Activated CD8-positive, alpha-beta memory T cell treated with anti-CD3 and anti-CD28 coated beads for 24 hours (primary cell): ENCODE measurements at places on chromosomes 3 and 15.

DNA sequence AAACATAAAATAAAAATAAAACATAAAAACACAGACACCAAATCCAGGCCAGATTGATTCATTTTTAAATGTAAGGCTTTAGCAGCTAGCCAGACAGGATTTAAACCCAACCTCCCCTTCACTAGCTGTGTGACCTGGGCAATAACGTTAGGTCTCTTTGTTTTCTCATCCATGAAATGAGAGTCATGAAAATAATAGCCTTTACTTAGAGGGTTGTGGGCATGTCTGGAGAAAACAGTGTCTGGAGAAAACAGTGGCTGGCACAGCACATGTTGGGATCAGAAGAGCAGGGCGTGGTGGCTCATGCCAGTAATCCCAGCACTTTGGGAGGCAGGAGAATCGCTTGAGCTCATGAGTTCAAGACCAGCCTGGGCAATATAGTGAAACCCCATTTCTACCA is 1.9 kb upstream of the DPPA4 start:
- no peak for DNase-seq

GRCh38 chr3:132569580-132569979 is 27.5 kb upstream of the ACKR4 start:
- no peak for DNase-seq

GRCh38 chr15:29675791-29676301 is 146.4 kb downstream of the TJP1 start:
- DNase-seq = no peak

- peak; percentile 47 for DNase-seq
These were observed 2.7 kb downstream of the PAK6 start for GRCh38 chr15:40241269-40242212.

GRCh38 chr15:93340406-93340805 is 251.4 kb upstream of the RGMA start:
- DNase-seq = no peak

DNA sequence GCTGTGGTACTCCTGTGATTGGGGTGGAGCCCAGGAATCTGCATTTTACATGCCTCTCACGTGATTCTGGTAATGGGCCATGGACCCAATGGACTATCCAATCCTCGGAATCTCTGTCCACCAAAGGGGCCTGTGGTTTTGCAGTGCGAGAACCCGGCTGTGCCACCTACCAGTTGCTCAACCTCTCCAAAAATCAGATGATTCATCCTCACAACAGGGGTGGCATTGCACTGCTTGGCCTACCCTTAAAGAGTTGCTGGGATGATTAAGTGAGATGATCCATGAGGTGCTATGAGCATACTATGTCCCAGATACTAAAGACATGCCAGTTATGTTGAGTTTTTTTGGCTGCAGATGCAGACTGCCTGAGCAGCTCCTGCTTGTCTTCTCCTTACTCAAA is 5.1 kb downstream of the ANP32A start:
- no peak for DNase-seq

DNA sequence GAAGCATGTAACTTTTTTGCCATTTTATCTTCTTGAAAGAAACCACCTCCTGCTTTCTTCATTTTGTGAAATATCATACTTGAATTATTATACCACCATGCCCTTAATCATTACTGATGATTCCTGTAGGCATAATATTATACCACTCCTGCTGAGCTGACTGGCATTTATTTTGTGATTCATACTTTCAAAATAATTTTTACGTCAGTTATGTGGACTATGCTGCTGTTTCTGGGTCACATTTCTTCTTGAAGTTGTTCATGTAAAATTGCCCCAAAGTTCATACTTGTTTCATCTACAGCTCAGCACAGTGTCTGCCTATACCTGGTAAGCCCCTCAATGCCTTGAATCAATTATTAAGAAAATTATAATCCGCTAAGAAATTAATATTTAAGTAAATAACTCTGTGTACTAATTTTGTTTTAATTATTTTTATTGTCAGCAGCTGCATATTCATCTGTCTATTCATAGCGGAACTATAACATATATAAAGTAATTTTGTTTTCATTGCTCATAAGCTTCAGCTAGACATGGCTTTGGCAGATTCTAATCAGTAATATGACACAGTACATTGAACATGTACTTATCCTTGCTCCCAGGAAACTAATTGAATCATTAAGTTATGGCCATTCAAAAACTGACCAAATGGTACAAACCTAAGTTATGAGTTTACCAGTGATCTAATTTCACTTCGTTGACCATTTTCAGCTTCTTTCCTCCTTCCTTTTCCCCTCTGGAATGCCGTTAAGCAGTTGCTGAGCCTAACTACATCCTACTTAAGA is 160.0 kb downstream of the NAALADL2 start:
- no peak for DNase-seq

DNA sequence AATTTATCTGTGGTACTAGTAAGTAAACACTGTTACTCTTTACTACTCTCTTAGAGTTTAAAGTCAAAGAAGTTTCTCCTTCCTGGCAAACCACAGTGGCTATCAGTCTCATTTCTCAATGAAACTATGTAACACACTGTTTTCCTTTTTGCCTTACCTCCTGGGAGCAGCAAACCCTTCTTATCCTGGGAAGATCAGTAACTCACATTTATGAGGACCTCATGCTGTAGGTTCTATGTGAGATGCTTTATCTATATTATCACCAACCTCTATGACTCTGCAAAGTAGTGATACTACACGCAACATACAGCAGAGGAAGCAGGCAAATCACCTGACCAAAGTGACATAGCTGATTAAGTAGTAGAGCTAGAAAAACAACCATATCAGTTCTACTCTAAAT is 35.3 kb downstream of the PBRM1 start:
- no peak for DNase-seq

DNA sequence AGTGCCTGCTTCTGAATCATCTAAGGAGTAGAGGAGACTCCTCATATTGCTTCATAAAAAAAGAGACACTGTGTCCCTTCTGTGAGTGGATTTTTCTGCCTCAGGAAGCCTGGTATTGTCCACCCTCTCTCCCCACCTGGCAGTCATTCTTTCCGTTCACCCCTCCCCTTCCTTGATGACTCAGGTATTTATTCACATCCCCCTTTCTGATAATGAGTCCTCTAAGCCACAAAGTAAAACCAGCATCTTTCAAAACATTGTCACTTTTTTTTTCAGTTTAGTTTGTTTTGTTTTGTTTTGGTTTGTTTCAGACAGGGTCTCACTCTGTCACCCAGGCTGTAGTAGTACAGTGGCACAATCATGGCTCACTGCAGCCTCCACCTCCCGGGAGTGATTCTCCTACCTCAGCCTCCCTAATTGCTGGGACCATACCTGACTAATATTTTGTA is 65.2 kb upstream of the UBE2E1 start:
- DNase-seq = no peak

DNA sequence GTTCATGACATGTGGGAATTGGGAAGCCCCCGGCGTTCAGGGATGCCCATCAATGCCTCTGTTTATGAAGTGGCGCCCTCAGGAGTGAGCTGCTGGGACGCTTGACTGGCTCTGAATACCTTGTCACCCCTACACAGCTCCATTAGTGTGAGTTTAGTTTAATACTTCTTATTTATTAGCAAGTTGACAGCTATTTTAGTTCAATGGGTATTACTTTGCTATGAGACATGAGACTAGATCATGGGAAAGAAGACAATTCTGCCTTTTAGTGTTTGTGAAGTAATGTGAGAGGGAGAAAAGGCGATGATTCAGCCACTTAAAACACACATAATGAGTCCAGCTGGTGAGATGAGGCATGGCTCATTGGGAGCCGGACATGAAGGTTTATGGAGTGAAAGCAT is 678.5 kb downstream of the NR2F2 start:
- no peak for DNase-seq

- DNase-seq = no peak
These were observed 36.7 kb upstream of the MYLK start for GRCh38 chr3:123920868-123921267.

DNA sequence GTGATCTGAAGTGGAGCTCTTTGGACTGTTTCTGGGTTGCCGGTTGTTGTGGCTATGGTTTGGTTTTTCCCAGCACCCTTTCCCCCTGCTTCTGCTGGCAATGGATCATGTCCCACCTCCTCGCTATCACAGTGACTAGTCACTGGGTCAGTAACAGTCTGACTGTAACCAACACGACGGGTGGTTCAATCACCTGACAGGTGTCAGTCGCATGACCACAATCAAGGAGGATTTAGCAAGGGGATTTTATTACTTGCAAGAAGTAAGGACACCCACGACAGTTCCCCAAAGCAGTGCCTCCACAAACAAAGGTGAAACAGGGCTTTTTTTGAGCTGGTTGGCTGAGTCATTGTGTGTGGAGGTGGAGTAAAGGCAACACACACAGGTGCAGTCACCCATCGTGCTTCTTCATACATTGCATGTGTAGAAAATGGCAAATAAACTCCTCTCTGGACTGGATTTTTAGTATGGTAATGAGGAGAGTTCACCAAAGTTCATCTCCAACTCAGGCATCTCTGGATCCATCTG is 58.8 kb upstream of the FAM3D start:
- no peak for DNase-seq

- no peak for DNase-seq
These were observed 19.0 kb downstream of the FAH start for GRCh38 chr15:80171787-80172186.

GRCh38 chr3:182370949-182371348 is 422.4 kb upstream of the ATP11B start:
- DNase-seq = no peak

DNA sequence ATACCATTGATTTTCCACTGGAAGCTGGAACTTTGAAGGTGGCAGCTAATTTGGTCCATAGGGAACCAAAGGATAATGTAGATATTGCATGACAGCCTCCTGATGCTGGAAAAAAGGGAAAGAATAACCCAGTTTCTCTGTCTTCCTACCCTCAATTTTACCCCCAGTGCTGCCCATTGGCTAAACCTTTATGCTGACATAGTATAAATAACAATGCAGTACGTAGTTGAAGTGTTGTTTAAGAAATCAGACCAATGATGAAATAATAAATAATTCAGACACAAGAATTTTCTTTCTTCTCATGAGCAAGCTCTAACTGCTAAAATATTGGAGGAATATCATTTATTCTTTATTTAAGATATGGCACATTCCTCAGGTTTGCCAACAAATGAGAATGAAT is 843.4 kb downstream of the EPHA3 start:
- no peak for DNase-seq

- DNase-seq = no peak
These were observed 21.9 kb upstream of the TSEN2 start for GRCh38 chr3:12462159-12462947.

DNA sequence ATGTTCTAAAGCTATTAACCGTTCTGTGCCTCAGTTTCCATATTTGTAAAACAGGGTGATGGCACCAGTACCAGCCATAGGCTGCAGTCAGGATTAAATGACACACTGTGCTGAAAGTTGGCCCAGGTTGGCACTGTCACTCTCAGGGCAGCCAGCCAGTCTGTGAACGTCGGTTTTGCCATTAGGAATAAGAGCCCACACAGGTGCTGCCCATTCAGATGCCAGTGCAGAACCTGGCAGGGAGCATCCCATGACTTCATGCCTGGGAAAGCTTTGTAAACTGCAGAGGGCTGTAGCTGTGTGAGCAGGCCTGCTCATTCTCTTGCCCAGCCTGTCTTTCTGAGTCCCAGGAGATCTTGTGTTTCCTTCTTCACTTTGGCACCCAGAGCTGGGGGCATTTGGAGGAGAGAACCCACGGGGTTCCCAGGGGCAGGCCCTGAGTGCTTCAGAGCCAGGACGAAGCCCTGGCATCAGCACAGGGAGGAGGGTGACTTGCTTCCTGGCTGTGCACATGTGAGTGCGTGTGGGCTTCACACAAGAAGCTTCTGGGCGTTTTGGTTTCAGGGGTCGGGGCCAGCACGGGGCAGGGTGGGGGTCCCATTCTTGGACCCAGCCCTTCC is 46.9 kb downstream of the ZNF710 start:
- DNase-seq = no peak

DNA sequence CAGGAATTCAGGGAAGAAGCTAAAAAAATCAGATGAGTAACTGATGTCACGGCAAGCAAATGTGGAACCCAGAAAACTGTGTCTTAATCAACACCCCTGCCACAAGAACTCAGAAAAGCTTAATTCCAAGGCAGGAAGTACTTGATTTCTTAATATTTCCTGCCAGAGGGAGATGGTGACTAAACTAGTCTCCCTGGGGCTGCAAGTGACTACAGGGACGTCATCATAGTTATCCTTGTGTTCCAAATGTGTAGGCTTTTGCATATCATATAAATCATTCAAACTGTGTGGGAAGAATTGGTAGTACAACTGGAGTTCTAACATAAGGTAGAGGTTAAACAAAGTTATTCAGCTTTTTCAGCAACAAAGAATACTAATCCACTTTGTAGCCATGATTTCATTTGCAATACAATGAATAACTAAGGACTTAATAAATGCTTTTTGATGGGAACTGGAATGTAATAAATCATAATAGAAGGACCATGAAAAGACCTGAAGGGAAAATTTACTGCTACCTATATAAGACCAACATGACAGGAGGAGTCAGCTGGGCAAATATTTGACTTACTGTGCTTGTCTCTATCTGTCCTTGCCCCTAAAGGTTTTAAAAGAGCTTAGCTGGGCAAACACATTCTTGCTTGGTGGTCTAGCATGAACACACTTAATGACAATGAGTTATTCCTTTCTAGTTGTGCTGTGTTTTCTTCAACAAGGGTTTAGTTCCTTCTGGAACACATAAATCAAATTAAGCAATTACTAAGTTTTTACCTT is 76.0 kb upstream of the NECTIN3 start:
- DNase-seq = no peak

- DNase-seq = no peak
These were observed 14.2 kb upstream of the TSEN2 start for GRCh38 chr3:12470111-12470510.

- no peak for DNase-seq
These were observed 279.7 kb downstream of the PYDC2 start for GRCh38 chr3:191740712-191741111.

- no peak for DNase-seq
These were observed 1.0 kb upstream of the DLL4 start for GRCh38 chr15:40927873-40928806.

GRCh38 chr3:34687671-34688070 is 889.2 kb downstream of the PDCD6IP start:
- no peak for DNase-seq
